ENCODE measurements at places on chromosomes 3 and 15.

DNA sequence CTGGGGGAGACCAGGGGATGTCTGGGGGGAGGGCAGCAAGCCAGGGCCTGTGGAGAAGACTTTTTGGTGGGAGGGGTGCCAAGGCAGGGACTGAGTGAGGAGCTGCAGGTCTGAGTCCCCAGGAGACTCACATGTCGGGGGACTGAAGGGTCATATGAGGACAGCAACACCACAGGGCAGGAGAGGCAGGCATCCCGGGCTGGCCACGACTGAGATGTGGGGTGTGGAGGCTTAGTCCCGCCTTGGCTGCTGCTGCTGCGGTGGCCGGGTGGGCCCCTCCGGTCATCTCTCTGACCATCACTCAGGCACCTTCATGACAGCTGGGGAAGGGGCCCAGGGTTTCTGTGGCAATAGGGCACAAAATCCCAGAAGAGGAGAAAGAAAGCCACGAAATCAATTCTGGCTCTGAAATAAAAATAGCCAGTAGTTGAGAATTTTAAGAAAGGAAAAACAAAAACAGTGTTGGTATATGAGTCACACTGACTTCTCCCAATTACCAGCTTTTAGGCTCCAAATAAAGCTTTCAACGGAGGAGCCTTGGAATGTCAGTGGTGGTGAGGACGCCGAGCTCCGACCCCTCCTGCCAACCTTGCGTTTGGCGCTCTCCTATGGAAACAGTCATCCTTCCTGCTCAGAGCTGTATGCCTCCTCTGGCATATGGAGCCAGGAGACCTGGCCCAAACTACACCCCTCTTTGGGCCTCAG lies 52.9 kb upstream of the ITGA11 start:
- DNase-seq, result no peak

DNA sequence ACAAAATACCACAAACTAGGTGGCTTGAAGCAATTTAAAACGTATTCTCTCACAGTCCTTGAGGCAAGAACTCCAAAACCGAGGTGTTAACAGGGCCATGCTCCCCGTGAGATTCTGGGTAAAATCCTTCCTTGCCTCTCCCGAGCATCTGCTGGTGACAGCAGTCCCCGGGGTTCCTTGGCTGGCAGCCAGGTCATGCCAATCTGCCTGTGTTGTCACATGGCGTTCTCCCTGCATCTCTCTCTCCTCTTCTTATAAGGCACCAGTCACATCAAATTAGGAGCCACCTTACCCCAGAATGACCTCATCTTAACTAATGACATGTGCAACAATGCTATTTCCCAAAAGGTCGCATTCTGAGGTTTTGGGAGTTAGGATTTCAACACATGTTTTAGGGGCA lies 26.3 kb upstream of the LRRN1 start:
- DNase-seq, result no peak

DNA sequence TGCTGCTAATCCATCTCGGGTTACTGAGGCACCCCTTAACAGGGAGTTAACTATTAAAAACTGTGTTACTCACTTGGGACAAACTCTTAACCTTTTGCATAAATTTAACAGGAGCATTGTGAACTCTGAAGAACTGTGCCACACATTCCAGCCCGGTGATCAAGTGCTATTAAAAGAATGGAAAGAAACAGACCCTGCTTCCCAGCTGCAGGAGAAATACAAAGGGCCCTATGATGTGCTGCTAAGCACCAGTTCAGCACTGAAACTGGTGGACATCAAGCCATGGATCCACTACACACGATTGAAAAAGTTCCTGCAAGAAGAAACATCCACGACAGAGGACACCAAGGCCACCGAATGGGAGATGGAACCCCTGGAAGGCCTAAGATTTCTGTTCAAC lies 114.7 kb upstream of the PLCL2 start:
- DNase-seq, result no peak

DNA sequence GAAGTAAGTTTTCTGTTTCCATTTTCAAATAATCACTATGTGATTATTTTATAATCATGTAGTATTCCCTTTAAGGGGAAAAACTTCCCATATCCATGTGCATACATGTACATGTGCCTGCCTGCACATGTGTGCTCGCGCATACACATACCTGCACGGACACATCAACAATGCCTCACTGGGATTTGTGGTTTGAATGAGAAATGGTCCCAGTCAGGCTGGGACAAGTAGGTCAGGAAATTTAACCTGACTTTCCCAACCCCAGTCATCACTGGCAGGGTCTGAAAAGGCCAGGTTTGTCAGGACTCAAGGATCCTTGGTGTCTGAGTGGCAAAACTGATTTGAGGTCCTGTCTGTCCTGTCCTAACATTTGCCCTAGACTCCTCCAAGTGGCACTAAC lies 109.3 kb upstream of the MRPS22 start:
- no peak for DNase-seq

GRCh38 chr3:15064299-15064834 lies 748 bp downstream of the MRPS25 start:
- peak; percentile 56 for DNase-seq

- no peak for DNase-seq
These were observed 23.0 kb upstream of the ARPP21 start for GRCh38 chr3:35616346-35616745.

DNA sequence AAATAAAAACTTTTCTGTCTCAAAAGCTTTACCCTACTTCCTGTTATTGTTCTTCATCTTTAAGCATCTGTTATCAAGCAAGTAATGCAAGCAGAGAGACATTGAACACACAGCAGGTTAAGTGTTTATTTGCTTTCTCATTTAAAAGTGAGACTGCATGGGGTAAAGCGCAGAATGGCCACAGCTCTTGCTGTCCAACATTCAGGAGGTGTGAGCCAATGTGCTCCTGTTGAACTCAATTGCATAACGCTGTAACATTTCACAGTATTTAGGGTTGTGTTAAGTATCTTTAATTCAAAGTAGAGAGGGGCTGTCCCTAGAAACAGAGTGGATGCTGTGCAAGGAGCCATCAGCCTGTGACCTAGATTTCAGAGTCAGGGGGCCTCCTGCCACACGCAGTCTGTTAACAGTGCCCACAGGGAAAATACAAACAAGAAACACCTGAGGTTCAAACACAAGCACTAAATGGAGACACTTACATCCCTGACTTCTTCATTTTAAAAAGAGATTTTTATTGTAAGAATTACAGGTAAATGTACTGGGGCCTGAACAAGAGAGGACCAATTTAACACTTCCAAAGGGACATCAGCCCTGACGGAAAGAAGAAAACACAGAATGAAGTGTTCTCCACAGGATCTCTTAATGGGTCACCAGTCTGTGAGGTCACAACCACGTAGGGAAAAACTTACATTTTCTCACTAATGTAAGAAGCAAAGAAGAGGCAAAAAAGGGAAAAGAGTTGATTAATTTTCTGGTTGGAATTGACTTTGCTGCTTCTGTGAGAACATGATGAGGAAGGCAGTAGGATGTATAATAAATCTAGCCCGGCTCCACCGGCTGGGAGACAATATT lies 815.1 kb downstream of the VGLL3 start:
- DNase-seq, result no peak

DNA sequence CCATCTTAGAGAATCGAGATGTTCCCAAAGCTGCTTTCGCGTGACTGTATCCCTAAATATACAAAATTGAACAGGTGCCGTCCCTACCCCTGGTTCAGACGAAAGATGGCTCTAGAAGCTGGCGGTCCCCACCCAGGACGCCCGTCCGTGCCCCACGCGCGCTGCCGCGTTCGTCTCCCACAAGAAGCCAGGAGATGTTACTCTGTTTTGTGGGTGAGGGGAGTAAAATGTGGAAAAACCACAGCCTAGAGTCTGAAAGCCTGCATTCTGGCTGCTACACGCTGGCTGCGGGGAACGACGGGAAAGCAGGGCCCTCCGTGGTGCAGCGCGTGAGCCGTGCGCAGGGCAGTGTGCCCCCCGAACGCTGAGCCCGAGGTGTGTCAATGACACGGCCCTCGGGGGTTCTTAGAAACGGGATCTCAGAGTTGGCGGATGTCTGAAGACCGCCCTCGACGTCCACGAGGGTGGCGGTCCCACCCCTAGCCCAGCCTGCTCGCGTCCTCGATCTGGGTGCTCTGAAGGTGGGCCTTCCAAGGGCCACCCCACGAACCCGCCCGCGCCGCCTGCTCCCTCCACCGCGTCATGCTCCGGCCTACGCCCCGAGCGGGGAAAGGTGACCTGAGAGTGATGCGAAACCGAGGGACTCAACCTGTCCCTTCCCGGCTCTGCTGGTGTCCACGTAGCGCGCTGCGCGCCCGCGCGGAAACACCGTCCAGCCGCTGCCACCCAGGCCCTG lies 95.6 kb downstream of the OCA2 start:
- no peak for DNase-seq

GRCh38 chr3:147311716-147312115 lies 94.6 kb downstream of the ZIC4 start:
- DNase-seq, result no peak

- DNase-seq, result no peak
These were observed 57.3 kb downstream of the GPR171 start for GRCh38 chr3:151145713-151146070.

DNA sequence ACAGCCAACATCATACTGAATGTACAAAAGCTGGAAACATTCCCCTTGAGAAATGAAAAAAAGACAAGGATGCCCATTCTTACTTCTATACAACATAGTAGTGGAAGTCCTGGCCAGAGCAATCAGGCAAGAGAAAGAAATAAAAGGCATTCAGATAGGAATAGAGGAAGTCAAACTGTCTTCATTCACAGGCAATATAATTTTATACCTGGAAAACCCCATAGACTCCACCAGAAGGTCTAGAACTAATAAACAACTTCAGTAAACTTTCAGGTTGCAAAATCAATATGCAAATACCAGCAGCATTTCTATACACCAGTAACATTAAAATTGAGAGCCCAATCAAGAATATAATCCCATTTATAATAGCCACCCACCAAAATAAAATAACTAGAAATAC lies 27.1 kb upstream of the THSD4 start:
- DNase-seq, result no peak

DNA sequence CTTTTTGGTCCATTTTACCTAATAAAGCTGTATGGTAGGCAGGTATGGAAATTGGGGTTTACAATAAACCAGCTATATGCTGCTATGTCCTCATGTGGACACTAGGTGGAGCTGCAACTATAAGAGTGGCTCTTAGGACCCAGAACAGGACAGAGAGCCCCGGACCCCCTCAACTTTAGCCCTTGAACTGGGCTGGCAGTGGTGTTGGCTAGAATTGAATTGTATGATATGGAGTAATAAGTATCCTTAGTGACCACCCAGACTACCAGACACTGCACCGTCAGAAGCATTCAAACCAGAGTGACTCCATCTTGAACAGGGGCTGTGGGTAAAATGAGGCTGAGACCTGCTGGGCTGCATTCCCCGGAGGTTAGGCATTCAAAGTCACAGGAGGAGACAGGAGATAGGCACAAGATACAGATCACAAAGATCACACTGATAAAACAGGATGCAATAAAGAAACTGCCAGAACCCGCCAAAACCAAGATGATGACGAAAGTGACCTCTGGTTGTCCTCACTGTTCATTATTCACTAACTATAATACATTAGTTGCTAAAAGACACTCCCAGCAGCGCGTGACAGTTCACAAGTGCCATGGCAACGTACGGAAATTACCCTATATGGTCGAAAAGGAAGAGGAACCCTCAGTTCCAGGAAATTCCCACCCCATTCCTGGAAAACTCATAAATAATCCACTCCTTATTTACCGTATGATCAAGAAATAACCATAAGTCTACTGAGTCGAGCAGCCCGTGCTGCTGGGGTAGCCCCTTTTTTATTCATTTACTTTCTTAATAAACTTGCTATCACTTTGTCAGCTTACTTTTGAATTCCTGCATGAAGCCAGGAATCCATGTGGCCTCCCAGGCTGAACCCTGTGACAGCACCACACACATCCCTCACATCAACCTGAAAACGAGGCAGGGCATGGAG lies 68.7 kb upstream of the BLM start:
- DNase-seq, result no peak

DNA sequence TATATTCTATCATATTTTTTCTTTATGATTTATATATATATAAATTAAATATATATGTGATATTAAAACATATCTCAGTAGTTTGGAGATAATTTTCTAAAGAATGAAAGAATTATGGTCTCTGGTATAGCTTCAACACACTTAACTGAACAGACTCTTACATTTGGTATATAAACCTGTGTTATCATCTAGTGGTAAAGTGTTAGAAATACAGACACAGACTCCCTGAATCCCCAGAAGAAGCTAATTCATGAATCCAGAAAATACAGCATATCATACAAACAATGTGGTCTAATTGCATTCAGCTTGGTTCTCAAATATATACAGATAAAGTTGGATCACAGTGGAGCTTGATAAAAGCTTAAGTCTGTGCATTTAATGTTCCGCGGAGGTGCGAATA lies 1100.4 kb downstream of the ROBO2 start:
- DNase-seq, result no peak

GRCh38 chr15:74443100-74443909 lies 9.5 kb upstream of the SEMA7A start:
- DNase-seq, result peak; percentile 23

- no peak for DNase-seq
These were observed 140.5 kb downstream of the SEMA6D start for GRCh38 chr15:47857776-47858167.

- DNase-seq, result no peak
These were observed 69.6 kb downstream of the EPHB1 start for GRCh38 chr3:134864636-134865035.

- DNase-seq, result no peak
These were observed 144.3 kb downstream of the ERC2 start for GRCh38 chr3:56323986-56324420.

DNA sequence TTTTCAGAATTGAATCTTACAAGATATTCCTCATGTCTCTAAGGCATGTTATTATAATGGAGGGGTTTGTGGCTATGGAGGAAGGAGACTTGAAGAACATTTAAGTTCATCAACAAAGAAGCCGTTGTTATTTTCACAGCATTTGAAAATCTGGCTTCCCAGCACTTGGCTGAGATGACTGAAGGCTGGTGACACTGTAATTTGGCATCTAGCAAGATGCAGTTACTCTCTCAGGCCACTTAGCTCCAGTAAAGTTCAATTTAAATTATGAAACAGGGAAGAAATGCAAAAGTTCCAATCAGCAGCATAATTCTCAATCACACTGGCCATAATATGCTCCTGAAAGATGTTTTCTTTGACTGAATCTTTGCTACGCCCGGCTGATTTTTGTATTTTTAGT lies 139.4 kb upstream of the NUDT16 start:
- DNase-seq, result no peak

GRCh38 chr3:195246581-195246995 lies 24.4 kb downstream of the XXYLT1 start:
- DNase-seq, result no peak

Measured in Peyer's patch (tissue), 4 donors.